ENCODE measurements at places on chromosomes 7 and 10.
A peak's percentile ranks its signal among the peaks of the same experiment; 100 is the strongest.

DNA sequence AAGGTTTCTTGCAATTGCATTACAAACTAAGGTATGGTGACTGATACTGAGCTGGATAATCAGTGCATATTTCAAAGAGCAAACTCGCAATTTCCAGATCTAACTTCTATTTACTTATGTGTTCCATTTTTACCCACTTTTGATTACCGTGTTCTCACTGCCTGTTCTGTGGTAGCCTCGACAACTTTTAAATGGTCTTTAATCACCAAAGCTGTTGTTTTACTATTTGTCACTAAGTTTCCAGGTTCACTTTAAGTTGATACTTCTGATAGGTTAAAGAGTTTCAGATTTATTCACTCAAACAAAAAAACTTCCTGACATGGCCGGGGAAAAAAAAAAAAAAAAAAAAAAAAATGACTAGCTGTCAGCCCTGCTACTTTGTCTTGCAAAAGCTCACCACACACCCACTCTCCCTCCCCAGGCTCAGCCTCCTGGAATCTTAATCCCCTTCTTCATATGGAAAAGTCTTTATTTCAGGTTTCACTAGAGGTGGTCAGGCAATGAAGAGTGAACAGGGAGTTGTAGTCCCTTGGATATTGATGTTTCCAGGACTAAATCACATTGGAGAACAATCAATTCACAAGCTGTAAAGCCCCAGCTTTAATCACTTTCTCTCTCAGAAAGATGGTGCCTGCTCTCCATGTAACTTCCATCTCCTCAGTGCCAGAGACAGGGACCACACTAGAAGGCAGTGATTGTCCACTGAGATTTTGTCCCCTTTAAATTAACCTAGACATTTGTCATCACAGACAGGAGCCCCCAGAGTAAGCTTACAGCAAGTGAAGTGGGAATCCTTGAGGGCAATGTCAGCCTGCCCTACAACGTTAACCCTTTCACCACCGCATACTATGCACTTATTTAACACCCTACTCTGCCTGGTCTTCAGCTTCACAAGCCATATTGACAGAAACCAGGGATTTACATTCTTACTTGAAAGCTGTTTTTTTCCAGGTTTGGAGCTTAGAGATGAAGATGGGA, 749.1 kb upstream of the SORCS1 start:
- DNase-seq: no peak

GRCh38 chr7:36775676-36776075, 51.4 kb upstream of the AOAH start:
- no peak for DNase-seq

DNA sequence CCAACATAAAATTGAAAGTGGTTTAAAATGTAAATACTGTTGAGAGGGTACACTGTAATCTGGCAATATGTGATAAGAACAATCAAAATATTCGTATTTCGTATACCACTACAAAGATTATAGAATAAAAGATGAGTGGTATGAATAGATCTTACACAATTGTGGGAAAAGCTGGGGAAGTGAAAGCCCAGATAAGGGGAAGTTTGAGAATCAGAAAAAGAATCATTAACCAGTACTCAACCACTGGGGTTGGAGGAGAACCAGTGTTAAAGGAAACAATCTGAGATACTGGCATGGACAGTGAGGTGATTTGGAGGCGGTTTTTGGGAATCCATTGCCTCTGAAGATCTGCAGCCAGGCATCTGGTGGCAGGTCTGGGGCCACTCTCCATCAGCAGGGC, 59.7 kb upstream of the CDK14 start:
- DNase-seq: no peak

GRCh38 chr7:108135446-108136190, 5.5 kb upstream of the LAMB4 start:
- no peak for DNase-seq

DNA sequence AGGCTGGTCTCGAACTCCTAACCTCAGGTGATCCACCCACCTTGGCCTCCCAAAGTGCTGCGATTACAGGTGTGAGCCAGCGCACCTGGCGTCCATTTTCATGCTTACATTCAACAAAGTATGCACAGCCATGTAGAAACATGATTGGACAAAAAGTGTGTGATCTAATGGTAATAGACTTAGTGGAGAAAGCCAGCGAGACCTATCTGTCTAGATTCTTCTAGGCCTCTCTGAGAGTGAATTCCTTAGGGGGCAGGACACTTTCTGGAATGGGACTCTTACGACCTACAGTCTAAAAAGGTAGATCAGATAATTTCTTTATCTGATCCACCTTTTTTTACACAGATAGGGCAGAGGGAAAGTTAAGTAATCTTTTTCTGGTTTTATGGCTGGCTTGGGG, 46.3 kb upstream of the SDK1 start:
- no peak for DNase-seq

DNA sequence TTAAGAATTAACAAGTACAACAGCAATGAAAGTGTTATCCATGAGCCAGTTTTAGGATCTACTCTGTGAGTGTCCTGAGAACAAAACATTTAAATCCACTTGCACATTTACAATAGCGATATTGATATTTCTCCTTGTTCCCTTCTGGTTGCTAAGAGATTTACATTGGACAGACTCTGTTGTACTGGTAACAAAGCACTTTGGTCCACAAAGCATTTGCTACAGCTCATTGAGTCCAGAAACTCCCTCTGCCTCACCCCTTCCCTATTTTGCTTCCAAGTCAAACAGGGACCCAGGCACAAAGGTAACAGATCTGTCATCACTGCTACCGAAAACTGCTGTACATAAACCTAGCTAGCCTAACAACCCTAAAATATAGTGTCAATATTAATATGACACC, 2.1 kb downstream of the ANK3 start:
- DNase-seq: no peak

- no peak for DNase-seq
Measured at GRCh38 chr7:76050545-76050944, 2.6 kb downstream of the MDH2 start.

- DNase-seq: no peak
Measured at GRCh38 chr7:98463837-98464557, 63.1 kb upstream of the BAIAP2L1 start.

- DNase-seq: no peak
Measured at GRCh38 chr7:127889677-127890076, 141.6 kb downstream of the LRRC4 start.

DNA sequence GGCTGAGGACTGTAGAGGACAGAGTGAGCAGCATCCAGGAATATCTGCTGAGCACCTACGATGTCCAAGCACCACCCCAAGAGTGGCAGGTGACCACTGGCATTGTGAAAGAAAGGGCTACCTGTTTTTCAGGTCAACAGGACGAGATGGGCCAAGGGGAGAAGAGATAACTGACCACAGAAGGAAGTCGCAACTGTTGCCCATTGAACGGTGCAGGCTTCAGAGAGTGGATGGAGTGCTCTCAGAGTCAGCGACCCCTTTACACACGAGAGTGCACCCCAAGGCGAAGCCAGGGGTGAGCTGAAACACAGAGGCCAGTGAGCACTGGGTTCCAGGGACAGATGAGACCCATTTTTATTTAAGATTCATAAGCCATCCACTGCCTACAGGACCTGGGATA, 42.3 kb downstream of the HIPK2 start:
- no peak for DNase-seq

DNA sequence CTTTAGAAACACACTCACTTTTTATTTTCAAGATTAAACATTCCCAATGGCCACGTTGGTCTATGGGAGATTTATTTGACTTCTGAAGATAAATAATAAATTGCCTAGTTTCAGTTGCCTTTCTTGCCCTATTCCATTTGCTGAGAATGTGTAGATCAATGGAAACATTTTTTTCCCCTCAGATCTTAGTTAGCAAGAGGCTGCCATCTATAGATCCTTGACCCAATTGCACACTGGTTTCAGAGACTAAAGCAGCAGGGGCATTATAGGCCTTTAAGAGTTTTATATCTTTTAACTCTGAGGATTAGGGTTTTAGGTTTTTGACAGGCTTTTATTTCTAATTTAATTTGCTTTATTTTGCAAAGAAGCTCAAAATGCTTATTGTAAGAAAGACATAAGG, 163.2 kb upstream of the GPR26 start:
- no peak for DNase-seq

DNA sequence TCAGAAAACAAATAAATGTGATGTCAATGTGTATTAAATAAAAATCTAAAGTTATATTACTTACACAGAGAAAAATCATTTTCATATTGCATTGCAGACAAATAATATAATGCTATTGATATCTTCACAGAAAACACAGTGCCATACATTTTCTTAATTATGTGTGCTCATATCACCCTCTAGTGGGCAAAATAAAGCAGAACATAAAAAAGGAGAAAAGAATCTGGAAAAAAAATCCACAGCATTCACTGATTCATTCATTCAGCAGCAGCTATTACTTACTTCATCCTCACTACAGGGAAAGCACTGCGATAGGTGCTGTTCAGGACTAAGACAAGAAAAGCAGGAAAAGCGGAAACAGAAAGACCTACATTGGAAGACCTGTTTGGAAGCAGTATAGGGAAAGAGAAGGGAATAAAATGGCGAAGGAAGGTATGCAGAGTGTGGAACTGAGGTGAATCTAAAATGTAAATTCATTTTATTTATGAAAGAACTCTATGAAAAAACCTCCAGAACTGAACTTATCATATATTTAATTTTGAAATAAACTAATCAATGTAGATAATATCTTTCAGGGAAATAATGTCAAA, 73.2 kb downstream of the POT1 start:
- DNase-seq: no peak

- no peak for DNase-seq
Measured at GRCh38 chr10:70760271-70760787, 24.8 kb downstream of the TBATA start.

- DNase-seq: no peak
Measured at GRCh38 chr10:19111501-19112267, 63.1 kb downstream of the MALRD1 start.

- DNase-seq: no peak
Measured at GRCh38 chr10:19014034-19014433, 34.6 kb upstream of the MALRD1 start.

GRCh38 chr10:118610577-118610976, 15.1 kb upstream of the PRLHR start:
- DNase-seq: no peak

DNA sequence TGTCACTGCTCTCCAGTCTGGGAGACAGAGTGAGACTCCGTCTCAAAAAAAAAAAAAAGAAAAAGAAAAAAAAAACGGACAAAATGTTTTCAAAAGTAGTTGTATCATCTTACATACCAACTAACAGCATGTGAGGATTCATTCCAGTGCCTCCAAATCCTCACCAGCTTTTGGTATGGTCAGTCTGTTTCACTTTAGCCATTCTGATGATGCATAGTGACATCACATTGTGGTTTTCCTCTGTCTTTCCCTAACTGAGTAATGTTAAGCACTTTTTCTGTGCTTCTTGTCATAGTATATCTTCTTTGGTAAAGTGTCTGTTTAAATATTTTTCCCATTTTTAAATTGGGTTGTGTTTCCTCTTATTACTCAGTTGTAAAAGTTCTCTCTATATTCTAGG, 251.4 kb upstream of the CTBP2 start:
- no peak for DNase-seq

GRCh38 chr7:98294798-98295382, 13.4 kb downstream of the BRI3 start:
- peak; percentile 27 for DNase-seq

DNA sequence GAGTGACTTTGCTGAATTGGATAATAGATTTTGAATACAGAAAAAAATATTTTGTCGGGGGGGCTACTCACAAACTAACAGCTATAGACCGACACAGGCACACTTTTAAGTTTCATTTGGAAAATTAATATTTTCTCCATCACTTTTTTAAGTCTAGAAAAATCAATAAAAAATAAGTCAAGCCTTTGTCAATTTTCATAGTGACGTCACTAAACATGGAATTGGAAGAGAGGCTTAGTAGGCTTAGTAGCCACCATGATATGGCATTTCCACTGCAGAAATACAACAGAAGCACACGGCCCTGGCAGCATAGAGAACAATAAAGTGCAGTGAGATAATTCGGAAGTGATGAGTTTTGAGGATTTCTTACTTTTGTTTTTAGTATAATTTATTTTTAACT, 357.2 kb downstream of the RPS24 start:
- DNase-seq: no peak

DNA sequence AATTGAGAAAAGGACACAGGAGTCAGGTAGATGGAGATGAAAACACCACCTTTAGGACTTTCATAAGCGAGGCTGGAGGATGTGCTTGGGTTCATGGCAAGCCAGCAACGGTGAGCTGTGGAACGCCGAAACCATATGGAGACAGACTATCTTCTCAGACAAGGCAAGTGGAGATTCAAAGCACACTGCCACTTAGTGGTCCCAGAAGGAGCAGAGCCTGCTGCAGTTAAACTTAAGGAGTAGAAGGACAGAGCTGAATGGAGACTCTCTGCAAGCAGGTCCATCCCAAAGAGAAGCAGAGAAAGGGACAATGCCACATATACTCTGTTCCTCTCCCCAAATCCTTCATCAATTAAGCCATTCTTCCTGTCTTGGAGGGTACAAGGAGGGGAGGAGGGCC, 236.3 kb upstream of the HABP2 start:
- no peak for DNase-seq

- no peak for DNase-seq
Measured at GRCh38 chr7:157622408-157623205, 285.8 kb downstream of the DNAJB6 start.

DNA sequence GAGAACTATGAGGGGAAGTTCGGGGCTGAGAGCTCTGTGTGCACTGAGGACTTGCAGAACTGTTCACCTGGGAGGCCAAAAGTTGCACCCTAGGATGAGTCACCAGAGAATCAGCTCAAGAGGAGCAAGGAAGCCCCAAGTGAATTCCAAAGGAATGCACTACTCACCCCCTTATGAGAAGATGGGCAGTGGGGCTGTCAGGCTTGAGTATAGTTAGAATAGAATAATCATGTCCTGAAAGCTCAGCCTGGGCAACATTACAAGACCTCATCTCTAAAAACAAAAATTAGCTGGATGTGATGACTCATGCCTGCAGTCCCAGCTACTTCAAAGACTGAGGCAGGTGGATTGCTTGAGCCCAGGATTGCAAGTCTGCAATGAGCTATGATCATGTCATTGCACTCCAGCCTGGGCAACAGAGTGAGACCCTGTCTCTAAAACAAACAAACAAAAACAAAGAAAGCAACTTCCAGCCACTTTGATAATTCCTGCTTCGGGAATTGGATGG, 30.0 kb downstream of the MAP3K8 start:
- no peak for DNase-seq
